ENCODE measurements at places on chromosomes 7 and 10.

DNA sequence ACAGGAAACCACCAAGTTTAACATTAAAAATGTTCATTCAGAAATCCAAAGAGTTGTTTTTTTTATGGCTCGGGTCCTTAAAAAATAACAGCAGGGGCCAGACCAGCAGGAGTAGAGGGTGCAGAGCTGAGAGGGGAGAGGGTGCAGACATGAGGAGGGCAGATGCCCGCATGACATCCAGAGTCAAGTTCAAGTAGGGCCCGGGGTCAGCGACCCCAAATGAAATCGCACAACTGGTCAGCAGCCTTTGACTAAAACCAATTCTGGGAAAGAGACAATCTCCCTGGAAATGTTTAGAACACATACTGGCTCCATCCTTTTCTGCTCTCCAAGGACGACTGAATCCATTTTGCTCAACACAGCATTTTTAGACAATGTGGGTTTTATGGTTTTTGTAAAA lies 297.5 kb downstream of the FGFR2 start:
- DNase-seq: no peak

GRCh38 chr10:78777466-78777865 lies 291.3 kb upstream of the ZMIZ1 start:
- DNase-seq: peak; percentile 87

DNA sequence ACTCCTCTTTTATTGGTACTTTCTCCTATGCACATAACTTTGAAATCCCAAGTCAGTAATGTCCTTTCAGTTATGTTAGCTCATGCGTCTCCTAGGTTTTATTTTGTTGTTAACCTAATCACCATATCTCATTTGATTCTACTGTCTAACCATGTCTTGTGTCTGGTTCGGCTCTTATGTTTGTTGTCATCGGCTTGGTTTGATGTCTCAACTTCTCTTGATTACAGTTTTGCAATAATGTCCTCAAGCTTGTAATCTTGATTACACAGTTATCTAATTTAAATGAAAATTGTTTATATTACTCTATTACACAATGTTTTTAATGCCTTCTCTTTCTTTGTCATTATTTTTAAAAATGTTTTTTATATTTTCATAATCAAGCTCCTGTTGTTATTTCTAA lies 35.9 kb upstream of the SEMA3A start:
- DNase-seq: no peak

DNA sequence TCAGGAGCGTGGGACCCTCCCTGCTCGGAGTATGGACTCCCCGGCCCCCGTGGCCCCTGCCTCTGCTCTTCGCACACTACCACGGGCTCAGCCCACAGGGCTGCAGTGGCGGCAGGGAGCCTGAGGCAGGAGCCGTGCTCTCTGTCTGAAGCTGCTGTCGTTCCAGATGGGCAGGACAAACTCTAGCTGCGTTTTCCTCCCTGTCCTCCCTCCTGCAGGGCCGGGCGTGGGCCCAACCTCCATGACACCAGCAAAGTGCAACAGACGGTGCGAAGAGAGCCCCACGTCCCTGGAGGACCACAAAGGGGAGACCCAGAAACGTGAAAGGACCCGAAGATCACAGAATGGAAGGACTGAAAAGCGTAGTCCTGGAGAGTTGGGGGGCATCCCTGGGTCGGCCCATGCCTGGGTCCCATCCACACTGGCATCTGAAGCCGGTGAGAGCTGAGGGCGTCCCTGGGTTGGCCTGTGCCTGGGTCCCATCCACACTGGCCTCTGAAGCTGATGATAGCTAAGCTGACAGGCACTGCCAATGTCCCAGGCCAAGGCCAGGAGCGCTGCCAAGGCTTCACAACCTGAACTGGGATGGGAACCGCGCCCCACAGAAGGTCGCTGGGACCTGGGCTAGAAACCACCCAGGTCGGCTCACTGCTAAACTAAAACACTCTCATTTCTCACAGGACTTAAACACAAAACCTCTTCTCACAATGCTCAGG lies 267.0 kb downstream of the MAD1L1 start:
- DNase-seq: no peak

DNA sequence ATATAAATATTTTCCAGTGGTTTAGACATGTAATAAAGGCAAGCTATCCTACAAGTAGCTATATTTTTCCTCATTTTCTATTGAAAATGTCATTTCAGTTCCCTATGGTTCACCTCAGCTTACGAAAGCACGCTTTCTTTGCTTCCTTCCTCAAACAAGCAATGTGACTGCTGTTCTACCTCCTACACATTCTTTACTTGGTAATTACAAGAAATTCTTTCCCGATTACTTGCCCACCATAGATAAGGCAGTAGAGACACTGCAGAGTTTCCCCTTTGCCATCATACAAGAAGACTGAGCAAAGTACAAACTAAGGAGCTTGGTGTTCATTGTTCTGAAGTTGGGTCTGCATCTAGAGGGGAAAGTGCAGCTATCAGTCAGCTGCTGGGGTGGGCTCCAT lies 249.4 kb downstream of the CRPPA start:
- DNase-seq: no peak

DNA sequence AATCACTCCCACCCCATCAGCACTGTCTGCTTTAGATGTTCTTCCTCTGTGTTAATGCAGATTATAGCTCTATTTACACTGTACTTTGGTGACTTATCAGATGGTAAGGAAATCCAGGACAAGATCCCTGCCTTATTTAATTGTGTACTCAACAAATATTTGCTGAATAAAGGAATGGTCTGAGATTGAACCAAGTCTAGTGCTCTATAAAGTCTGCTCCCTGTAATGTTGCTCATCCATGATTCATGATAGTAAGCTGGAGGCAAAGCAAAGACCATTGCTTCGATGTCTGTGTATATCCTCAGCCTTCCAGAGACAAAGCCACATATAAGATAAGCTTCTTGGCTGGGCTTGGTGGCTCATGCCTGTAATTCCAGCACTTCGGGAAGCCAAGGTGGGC lies 33.5 kb downstream of the PLCE1 start:
- no peak for DNase-seq

GRCh38 chr10:98312822-98313221 lies 44.8 kb upstream of the LOXL4 start:
- no peak for DNase-seq

- no peak for DNase-seq
These were observed 96.9 kb upstream of the FGFR2 start for GRCh38 chr10:121694966-121695643.

GRCh38 chr7:5695727-5696345 lies 85.6 kb downstream of the RNF216 start:
- no peak for DNase-seq

GRCh38 chr7:71615017-71615416 lies 483.1 kb downstream of the GALNT17 start:
- DNase-seq: peak; percentile 45

All from femur (tissue), 1 donor.